NCI-H2171 (cell line): ENCODE measurements at places on chromosomes 1 and 21.

GRCh38 chr1:172145656-172146055 lies 274.8 kb upstream of the C1orf105 start:
- DNase-seq, result no peak

- DNase-seq, result no peak
Observed at GRCh38 chr1:185244015-185244747, 72.9 kb downstream of the IVNS1ABP start.

DNA sequence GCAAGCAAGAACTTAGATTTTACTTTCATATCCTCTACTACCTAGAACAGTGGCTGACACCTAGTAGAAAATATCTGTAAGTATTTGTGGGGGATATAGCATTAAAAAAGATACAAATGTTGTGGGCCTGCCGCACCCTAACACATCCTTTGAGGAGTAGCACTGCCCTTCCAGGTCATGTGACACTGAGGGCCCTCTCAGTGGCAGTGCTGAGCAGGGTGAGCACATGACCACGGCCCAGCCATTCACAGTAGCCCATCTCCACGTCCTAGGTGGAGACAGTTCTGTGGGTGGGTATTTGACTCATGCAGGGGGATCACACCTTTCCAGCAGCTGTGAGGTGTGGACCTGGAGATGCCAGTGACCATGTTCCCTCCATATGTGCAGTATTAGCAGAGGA lies 108.9 kb downstream of the OMA1 start:
- DNase-seq, result no peak

- DNase-seq, result no peak
Observed at GRCh38 chr1:242836423-242836822, 311.9 kb upstream of the PLD5 start.

GRCh38 chr1:203649551-203649998 lies 22.9 kb downstream of the ATP2B4 start:
- DNase-seq, result no peak

- DNase-seq, result no peak
Observed at GRCh38 chr1:87888446-87888845, 559.8 kb downstream of the LMO4 start.
